Renal pelvis (tissue), 12 donors: ENCODE measurements at places on chromosomes 5 and 9.
A peak's percentile ranks its signal among the peaks of the same experiment; 100 is the strongest.

DNA sequence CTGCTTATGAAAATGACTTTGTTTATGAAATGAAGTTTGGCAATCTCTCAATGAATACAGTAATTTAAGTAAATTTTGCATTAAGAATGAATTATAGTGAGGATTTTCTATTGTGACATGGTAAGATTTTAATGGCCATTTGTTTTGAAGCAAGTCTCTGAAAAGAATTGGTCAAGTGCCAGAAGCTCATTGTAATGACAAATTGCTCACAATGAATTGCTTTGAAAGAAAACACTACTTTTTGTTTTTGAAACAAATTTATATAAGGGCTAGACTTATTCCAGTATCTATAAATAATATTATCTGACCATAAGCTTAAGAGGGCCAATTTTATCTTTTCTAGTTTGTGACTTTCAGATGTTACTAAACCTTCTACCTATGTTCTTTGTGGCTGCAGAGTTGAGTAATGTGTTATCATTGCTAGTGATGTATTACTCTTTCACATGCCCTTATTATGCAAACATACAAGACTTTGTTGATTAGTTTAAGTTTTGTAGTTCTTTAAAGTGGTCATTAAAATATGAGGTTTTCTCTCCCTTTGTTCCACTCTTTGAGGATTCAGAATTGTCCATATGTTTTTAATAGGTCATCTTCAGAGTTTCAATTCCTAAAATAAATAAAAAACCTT is 93.0 kb upstream of the ZNF608 start:
- DNase-seq = peak; percentile 66

DNA sequence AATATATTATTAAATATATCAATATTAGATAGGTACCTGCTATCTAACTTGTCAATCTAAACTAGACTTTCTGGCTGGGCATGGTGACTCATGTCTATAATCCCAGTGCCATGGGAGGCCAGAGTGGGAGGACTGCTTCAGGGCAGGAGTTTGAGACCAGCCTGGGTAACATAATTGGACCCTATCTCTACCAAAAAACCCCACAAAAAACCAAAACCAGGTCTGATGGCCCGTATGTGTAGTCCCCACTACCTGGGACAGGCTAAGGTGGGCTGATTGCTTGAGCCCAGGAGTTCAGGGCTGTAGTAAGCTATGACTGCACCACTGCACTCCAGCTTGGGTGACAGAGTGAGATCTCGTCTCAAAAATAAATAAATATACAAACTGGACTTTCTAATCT is 55.0 kb downstream of the PJA2 start:
- no peak for DNase-seq

DNA sequence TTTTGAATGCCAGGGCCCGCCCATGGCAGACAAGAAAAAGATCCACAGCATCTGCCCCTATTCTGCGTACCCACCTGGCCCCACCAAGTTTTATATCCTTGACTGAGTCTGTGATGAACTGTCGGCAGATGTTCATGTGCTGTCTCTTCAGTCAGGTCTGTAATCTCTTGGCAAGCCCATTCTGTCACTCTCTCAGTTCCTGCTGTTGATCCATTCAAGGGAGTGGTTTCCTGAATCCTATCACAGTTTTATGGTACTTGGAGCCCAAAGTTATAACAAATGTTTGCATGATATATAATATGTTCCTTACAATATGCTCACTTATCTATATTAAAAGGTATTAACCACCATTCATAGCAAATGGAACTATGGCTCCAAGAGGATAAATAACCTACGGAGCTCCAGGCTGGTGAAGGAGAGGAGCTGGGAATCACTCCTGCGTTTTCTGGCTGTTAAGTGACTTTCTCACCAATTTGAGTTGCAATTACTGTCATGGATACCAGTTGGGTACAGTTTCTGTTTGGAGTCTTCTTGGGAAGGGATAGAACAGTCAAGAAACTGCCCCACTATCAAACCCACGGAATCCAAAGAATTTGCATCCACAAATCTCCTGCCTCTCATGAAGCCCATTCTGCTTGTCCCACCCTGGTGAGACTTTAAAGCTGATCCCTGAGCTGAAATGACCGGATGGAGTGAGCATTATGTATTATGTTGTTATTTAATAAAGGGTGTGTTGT is 103.4 kb upstream of the SPRY4 start:
- DNase-seq = no peak

GRCh38 chr9:132887181-132888120 is 8.8 kb downstream of the SPACA9 start:
- DNase-seq = no peak

DNA sequence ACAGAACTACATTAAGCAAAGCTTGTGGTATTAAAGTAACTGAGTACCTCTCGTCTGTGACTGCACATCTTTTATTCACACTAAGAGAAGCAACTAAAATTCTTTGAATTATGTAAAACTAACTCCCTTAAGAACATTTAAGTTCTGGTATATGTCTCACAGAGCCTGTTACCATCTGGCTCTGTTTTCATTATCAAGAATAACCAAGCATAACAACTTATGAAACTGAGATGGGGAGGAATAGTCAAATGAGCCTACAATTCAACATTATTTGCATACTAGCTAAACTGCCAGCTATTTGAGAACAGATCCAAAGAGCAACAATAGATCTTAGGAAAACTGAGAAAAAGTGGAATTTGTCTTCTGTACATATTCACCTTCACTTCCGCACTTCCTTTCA is 25.3 kb upstream of the ISOC1 start:
- DNase-seq = no peak

DNA sequence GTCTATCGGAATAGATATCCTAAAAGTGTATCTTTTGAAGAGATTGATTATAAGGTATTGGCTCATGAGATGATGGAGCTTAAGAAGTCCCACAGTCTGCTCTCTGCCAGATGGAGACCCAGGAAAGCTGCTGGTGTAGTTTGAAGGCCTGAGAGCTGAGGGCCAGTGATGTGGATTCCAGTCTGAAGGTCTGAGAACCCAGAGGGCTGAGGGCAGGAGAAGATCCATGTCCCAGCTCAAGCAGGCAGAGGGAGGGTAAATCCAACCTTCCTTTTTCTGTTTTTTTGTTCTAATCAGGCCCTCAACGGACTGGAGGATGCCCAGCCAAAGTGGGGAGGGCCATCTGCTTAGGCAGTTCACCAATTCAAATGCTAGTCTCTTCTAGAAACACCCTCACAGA is 11.0 kb upstream of the ABL1 start:
- DNase-seq = no peak

DNA sequence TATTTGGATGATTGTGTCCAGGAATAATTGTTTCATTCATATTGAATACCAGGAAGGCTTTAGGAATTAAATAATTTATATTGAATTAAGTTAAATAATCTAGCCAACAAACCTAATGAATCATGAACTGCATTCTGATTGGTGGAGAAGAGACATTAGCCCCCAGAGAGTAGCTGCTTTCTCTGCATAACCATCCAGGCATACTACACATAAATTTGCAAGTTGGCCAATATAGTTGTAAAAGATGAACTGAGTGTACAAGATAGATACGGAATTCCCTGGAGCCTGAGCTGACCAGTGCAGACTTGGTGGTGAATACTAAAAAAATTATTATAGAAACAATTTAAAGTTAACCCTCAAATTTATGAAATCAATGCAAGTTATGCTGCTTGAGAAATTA is 311.8 kb upstream of the KIF2A start:
- no peak for DNase-seq

DNA sequence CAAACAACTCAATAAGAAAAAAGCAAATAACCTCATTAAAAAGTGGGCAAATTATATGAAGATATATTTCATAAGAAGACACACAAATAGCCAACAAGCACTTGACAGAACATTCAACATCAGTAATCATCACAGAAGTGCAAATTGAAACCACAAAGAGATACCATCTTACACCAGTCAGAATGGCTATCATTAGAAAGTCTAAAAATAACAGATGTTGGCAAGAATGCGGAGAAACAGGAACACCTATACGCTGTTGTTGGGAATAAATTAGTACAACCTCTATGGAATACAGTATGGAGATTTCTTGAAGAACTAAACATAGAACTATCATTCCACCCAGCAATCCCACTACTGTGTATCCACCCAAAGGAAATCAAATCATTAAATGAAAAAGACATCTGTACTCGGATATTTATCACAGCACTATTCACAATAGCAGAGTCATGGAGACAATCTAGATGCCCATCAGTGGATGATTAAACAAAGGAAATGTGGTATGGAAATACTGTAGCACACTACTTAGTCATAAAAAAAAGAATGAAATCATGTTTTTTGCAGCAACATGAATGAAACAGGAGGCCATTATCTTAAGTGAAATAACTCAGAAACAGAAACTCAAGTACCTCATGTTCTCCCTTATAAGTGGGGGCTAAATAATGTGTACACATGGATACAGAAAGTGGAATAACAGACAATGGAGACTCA is 106.8 kb upstream of the FST start:
- DNase-seq = no peak

DNA sequence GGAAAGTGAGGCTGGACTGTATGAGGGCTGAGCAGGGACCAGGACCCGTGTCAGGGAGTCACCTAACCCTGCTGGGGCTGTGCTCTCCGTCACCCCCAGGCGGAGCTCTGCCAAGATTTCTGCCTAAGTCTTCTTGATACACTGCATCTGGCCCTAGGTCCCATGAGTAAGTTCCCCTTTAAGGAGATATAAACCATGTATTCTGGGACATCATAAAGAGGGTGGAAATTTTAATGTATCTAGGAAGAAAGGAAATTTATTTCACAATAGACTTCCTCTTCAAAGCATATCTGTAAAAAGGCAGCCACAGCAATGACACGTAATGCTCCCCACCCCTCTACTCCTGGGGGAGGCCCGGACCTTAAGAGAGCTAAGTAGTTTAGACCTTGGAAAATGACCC is 183.4 kb downstream of the FBXL7 start:
- DNase-seq = peak; percentile 42

DNA sequence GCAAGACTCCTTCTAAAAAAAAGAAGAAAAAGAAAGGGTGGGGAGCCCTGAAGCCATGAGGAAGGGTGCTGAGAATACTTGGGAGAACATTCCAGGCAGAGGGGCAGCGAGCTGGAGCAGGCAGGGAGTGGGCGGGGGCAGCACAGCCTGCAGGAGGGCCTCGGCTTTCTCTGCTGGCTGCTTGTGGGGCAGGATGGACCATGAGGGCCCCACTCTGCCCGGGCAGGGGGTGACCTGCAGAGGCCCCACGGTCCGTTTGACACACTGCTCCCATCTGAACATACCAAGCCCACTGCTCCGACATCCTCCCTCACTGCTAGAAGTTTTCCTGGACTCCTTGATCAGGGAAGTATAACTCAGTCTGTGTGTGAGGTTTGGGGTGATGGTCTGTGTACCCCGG is 11.7 kb upstream of the NUP214 start:
- no peak for DNase-seq

DNA sequence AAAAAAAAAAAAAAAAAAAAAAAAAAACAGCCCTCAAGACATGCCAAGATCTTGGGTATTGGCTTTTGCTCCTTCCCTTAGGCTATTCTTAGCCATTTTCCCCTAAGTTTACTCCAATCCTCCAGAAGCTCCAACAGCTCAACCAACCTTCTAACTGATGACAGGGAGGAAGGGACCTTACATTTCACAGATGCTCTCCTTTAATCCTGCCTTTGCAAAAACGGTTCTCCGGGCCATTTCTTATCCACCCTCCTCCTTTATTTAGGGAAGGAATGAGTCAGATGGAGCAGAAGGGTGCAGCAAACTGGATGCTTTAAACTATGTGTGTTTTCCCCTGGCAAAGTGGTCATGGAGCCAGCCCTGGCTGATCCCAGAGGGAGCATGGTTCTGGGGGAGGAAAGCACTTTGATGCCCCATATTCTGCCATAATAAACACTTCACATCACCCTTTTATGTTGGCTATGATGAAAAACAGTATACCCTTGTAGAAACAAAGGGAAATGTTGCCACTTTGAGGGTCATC is 369.4 kb upstream of the DMAC1 start:
- no peak for DNase-seq

DNA sequence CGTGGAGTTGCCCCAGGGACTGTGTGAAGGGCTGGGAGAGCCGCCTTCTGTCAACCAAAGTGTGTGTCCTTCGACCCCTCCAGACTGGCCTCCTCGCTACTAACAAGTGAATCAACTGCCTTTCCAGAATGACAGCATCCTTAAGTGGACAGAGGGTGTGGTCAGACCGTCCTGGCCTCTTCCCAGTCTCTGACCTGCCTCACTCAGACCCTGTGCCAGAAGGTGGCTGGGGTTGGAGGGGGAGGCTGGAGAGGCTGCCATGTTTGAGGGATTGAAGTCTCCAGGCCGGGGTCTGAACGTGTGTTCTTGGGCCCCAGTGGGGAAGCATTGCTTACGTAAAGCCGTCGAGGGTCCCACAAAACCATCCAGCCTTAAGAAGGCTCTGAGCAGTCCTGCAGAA is 389.3 kb upstream of the IRX4 start:
- no peak for DNase-seq
